ENCODE measurements at places on chromosomes 2 and 18.

- DNase-seq, result no peak
Observed at GRCh38 chr2:151363709-151364108, 6.3 kb downstream of the TNFAIP6 start.

GRCh38 chr2:233010569-233011267 is 2.3 kb downstream of the NGEF start:
- no peak for DNase-seq

DNA sequence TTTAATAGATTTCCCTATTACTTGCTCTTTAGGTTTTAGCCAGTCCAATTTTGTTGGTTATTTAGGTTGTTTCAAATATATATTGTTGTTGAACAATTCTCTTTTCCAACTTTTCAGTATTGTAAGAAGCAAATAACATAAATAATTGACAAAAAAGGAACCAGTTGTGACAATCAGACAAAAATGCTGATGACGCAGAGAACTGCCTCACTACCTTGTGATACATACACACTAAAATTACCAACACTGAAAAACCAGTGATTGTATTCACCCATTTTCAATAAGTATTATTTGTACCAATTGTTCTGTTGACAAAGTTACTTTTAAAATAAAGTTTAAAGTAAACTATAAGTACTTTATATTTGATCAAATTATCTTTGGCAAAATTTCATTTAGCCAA is 43.1 kb upstream of the NABP1 start:
- no peak for DNase-seq

- DNase-seq, result no peak
Observed at GRCh38 chr2:97645112-97645694, 659 bp upstream of the COX5B start.

- DNase-seq, result no peak
Observed at GRCh38 chr18:46794607-46795006, 37.8 kb upstream of the ST8SIA5 start.

DNA sequence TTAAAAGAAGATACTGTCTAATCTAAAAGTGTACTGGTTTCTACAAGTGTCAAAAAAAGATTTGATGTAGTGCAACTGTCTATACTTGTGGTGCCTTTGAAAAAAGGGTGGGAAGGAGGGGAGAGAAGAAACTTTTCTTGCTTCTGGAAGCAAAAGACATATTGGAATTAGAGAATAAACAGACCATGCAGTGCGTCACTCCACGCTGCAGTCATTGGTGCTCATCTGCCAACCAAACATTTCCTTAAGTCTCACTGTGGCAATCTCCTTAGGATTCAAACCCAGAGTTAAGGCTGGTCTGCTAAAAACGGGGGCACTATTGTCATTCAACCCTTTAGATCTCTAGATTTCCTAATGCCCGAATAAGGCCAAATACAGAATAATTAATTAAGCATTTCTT is 50.9 kb downstream of the PELI1 start:
- no peak for DNase-seq

GRCh38 chr2:233400341-233400740 is 46.0 kb downstream of the DGKD start:
- no peak for DNase-seq

- no peak for DNase-seq
Observed at GRCh38 chr2:25615920-25616319, 57.5 kb downstream of the DTNB start.

DNA sequence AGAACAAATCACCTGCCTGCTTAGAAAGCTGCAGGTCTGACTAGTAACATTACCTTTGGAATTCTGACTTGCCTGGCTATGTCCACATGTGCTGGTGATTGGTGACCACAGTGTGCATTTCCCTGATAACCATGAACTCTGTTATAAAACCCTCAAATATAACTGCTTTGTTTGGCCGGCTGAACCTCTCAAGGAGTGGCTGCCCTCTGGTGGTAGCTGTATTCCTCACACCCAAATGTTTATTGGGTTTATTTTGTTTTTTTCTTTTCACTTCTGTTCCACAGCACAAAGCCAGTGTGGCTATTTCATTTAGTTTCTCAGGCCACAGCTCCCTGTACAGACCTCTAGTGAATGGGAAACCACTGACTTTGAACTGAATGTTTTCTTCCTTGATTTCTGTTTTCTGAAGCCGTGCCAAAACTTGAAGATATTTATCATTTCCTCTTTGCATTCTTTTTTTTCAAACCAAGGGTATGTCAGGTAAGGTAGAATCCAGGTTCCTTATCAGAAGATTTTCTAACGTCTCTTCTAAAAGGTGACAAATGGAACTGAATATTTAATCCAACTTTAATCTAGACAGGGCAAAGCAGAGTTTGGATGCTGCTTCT is 549.0 kb upstream of the VRK2 start:
- peak; percentile 2 for DNase-seq

- no peak for DNase-seq
Observed at GRCh38 chr2:240799033-240799820, 20.8 kb downstream of the KIF1A start.

- no peak for DNase-seq
Observed at GRCh38 chr2:65382323-65382722, 50.1 kb downstream of the SPRED2 start.

DNA sequence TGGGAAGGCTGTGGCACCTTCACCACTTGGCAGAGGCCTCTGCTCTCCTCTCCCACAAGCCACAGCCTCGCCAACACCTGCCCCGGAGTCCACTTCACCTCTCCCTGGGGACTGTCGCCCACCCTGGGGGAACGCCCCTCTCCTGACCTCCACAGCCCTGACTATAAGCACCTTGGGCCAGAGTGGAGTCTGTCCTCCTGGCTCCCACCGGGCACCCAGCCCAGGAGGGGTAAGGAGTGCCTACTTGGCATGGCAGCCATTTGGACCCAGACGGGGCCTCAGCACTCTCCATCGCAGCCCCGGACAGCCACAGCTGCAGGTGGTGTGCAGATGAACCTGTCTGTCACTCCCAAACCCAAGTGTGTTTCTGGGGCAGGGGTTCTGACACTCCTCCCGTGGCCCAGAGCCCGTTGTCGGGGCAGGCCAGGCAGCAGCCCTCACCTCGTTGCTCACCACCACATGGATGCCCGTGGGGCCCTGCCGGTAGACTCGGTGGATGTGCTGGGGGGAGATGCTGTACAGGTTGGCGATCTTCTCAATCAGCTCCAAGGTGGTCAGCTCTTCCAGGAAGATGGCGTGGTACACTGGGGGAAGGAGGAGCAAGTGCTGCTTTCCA is 53.5 kb downstream of the TFCP2L1 start:
- no peak for DNase-seq

GRCh38 chr18:37742436-37742835 is 176.8 kb upstream of the CELF4 start:
- no peak for DNase-seq

DNA sequence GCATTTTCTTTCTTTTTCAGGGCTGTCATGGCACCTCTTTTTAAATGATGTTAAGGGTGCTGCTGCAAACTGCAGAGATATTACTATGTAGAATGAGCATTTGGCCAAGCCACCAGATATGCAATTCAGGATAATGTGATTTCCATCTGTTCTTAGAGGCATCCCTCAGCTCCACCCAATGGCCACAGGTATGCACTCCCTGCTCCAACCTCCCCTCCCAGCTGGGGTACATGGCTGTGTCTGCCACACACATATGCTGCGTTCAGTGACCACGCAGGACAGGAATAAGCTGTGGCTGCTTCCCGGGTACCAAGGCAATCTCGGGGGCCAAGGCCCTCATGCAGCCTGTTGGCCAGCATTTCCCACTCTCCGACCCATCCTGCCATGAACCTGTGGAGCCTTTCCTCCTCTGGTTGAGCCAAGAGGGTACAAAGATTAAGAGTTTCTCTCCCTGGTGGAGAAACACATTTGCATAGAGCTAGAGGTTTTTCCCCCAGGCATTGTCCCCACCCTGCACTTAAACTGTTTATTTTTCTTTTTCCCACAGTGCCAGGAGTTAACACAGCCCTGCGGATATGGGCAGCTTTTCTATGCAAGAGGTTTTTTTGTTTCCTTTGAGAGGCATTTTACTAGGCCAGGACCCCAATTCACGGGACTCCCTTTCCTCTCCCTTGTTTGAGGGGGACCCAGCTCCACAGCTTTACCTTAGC is 147.0 kb downstream of the GCA start:
- DNase-seq, result no peak

DNA sequence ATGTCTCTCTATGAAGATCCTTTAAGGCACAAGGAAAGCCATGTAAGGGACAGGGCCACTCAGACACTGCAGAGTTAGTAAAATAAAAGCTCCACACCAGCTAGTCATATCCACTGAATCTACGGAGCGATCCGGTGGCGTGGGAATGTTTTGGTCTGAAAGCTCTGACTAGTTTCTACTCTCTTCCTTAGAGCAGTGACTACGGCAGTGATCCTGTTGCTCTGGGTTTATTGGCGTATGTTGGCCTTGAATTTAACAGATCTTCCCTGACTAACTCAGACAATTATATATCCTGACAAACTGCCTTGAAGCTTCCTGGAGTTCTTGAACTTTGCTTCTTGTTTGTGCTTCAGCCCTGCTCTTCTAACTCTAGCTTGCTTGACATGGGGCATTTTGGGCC is 115.3 kb upstream of the FZD5 start:
- DNase-seq, result no peak

DNA sequence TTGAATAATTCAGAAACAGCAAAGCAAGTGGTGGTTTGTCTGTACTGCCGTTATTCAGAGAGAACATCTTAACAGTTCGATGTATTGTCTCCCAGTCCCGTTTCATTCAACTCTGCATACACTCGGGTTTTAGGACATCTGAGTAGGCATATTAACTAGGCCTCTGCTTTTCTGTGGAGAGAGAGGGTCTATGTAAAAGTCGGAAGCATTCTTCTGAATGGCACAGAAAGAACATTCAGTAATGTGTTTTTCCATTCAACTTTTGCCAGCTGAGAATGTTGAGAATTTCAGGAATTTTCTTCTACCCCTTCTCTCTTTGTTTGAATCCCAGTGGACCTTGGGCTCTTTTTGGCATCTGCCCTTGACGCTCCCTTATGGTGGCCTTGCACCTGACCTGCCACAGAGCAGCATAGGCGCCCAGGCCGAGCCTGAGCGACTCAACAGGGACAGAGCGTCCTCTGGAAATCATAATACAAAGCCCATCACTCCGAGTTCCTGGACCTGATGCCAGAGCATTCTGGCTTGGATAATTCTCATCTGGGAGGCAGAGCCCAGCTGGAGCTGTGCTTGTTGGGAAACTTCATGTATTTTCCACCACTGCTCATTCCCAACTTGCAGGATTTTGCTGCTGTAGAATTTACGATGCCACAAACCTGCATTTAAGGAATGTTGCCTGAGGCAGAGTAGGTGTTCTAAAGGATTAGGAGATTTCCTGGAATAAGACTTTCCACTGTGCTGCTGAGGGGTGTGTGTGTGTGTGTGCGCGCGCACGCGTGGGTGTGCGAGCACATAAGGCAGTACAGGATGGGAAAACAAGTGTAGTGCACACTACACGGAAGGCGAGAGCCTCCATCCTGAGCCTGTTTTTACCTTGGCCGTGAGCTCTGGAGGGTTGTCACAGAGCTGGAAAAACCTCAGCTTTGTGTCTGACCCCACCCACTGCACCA is 77.2 kb upstream of the TXNDC2 start:
- DNase-seq, result no peak

- no peak for DNase-seq
Observed at GRCh38 chr2:67656875-67657274, 259.7 kb downstream of the ETAA1 start.

DNA sequence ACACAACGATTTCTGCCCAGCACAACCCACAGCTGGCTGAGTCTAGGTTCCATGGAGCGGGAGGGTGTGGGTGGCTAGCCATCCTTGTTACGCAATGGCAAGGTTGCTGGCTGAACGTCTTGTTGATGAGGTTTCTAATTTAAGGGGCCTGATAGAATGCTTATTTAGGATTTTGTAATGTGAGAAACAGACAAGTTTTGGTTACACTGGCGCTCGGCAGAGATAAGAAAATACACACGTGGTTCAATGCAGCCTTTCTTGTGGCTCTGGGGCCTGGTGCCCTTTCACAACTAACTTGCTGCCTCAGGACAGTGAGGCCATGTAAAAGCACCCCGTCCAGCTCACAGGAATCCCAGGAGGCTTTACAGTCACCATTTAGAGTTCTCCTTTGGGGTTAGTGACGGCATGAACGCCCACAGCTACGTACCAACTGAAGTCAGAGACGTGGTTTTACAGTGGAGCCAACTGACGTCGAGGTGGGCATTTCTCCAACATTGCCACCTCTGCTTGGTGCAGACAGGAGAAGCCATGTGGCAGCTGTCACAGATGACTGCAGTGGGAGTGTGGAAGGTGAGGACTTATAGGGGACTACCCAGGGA is 29.7 kb upstream of the PIEZO2 start:
- DNase-seq, result no peak

DNA sequence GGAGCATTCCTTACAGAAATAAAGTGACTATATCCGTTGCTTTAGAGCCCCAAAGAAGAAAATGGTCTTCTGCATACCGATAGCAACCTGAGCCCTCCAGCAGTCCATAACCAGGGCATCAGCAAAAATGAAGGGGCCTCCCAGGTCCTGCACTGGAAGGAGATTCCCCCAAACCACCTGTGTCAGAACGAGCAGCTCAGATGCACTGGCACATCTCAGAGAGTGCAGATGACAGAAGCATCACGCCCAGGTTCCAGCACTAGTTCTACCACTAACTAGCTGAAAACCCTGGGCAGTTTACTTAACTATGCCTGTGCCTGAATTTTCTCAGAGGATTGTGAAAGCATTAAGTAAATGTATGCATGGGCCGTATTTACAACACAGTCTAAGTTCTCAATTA is 466.7 kb upstream of the MYT1L start:
- no peak for DNase-seq

GRCh38 chr18:63160172-63160995 is 159.2 kb downstream of the BCL2 start:
- DNase-seq, result no peak

DNA sequence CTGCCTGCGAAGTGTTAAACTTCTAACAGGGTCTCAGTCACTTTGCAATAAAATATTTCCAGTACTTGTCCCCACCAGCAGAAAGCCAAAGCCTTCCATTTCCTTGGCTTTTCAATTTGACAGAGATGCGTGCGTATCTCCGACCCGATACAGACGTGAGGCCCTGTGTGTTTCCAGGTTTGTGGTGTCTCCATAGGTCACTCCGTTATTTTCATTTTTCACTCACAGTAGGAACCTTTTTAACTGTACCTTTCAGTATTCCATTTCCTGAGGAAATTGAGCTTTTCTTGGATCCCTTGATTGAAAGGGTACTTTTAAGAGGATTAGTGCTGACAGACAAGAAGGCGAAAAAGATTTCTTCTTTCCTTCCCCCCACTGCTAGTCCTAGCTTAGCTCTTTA is 116.3 kb upstream of the TTN start:
- DNase-seq, result no peak

DNA sequence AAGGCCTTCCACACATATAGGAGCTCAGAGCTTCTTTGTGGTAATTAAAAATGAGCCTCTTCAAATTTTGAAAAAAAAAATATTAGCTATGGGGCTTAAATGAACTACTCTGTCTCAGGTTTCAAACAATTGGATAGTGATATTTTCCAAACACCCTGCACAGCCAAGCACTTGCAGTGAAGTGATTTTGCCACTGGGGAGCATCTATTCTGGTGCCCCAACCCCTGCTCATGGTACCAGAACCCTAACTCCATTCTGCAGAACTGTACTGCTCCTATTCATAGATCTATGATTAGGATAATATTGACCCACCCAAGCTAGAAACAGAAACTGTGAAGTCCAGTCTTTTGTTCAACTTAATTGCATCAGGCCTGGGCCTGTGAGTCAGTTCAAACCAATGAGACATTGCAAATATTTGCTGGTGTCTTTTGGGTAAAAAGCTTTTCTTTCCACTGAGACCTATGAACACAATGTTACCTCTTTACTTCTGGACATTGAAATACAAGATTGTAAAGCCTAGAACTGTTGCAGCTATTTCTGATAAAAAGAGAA is 324.0 kb downstream of the GALNT13 start:
- no peak for DNase-seq

GRCh38 chr2:201007584-201007998 is 44.1 kb upstream of the ORC2 start:
- DNase-seq, result no peak
